Dermis microvascular lymphatic vessel endothelial cell (primary cell): ENCODE measurements at places on chromosomes 7 and 10. TPM values are rescaled to one million over a fixed set of nuclear protein-coding genes. Genes with fewer than 3 reads are reported as not detected.

Gene A1CF
- not detected in 2 replicates for total RNA-seq

Gene LRRN3
- total RNA-seq, result 0.13 TPM in 1 of 2 replicates, not detected in the other

Gene INSYN2A
- total RNA-seq, result not detected in 2 replicates

Gene ACTR3C
- total RNA-seq, result 4.7 and 7.1 TPM in 2 replicates

Gene SPDYE11
- total RNA-seq, result not detected in 2 replicates

DNA sequence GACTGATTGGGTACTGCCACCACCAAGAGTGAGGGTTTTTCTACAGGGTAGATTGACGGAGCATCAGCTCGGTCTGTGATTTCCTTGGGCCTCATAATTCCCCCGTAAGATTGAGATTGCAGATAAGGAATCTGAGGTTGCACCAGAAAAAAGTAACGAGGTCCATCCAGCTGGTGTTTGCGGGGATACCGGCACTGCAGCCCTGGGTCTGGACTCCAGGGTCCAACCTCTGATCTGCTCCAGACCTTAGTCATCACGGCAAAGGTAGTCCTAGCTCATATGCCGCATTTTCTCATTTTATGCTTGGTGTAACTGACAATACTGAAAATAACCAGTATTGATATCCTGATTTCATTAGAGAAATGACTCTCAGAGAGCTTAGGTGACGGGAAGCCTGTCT, 3.9 kb downstream of the CARD11 start:
- no peak for DNase-seq

GRCh38 chr10:124705381-124705740, 38.8 kb downstream of the FAM53B start:
- DNase-seq, result no peak

DNA sequence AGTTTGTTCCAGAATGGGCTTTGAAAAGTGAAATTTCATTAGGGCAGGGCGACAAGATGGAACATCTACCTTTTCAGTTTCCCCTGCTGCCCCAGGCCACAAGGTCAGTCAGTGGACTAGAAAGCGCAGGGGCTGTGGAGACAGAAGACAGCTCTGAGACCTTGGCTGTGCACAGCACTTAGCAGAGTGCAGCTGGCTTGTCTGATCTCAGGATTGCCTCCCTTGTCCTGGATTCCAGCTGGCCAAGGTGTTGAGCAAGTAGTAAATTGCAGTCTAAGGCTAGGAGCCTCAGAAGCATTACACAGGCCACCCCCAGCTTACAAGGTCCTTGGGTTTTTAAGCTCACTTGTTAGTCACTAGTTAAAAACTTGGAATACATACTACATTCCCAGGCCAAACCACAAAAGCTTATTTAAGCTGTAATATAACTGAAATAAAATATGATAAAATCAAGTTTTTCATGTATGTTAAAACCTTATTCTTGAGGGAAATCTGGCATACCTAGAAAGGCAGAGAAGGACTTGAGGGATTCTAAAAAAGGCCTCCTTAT, 67.3 kb upstream of the NPY start:
- DNase-seq, result no peak

GRCh38 chr7:117023325-117023854, 70.1 kb downstream of the ST7 start:
- no peak for DNase-seq

DNA sequence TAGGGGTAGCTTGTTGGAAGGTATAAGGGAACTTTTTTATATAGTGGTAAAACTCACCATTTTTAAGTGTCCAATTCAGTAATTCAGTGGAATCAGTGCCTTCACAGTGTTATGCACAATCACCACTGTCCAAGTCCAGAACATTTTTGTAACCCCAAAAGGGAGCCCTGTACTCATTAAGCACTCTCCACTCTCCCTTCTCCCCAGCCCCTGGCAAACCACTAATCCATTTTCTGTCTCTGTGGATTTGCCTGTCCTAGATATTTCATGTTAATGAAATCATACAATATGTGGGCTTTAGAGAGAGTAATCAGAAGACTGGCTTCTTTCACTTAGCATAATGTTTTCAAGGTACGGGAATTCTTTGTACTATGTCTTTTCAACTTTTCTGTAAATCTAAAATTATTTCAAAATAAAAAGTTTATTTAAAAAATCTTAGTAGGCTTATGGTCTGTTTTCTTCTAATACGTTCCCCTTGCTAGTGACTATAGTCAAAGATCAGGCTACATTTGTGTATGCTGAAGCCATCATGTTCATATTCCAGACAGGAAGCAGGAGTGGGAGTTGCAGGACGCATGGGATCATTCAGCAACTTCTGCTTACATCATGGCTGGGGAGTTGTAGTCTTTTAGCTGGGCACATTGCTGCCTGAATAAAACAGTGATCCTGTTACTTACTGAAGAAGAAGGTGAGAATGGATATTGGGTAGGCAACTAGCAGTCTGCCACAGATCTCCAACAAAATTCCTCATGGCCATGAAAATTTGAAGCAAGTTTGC, 35.4 kb upstream of the TAX1BP1 start:
- DNase-seq, result no peak

DNA sequence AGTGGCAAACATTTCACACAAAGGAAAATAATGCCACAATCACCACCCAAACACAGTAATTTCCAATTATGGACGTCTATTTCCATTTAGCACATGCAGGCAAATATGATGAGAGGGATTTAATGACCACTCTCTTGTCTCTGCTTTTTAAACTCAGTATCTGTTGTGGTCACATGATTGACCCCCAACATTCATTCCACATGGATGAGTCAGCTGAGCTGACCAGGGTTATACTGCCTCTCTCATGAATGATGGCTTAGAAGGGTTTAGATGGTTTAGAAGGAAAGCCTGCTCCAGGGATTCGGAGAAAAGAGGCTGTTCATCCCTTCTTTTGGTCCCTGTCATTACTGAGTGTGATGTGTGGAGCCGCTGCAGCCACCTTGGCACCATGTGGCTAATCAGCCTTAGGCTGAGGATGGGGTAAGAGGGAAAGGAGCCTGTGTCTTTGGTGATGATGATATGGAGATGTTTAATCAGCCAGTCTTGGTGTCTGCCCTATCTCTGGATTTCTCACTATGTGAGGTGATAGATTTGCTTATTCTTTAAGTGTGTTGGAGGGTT, 38.2 kb upstream of the JAKMIP3 start:
- DNase-seq, result no peak

DNA sequence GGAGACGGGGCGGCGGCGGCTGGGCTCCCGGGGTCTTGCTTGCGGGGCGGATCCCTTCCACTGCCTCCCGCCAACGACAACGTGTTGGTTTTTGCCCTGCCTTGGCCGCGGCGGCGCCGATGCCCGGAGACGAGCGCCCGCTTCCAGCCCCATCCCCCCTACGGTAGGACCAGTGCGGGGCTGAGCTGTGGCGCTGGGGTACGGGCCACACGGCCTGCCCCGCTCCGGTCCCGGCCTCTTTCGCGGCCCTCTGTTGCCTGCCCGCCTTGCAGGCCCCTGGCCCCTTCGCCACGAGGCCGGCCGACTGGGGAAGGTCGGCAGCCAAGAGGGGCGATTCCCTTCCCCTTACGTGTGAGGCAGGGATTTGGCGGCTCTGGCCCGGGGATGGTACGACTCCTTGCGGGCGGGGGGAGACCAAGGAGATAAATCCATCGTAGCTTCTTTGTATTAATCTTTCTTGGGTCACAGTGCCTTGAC, 488 bp downstream of the EIF4H start:
- peak; percentile 86 for DNase-seq

DNA sequence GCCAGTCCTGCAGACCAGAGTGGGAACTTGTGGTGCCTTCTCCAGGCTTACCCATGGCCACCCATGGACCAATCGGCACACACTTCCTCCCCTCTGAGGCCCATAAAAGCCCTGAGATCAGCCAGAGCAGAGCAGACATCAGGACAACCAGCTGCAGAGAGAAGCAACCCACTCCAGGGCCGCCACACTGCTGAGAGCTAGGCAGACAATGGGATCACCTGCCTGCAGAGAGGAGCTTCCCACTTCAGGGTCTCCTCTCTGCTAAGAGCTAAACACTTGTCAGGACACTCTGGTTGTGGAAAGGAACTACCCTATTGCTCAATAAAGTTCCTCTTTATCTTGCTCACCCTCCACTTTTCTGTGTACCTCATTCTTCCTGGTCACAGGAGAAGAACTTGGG, 34.0 kb downstream of the C7orf25 start:
- DNase-seq, result no peak

DNA sequence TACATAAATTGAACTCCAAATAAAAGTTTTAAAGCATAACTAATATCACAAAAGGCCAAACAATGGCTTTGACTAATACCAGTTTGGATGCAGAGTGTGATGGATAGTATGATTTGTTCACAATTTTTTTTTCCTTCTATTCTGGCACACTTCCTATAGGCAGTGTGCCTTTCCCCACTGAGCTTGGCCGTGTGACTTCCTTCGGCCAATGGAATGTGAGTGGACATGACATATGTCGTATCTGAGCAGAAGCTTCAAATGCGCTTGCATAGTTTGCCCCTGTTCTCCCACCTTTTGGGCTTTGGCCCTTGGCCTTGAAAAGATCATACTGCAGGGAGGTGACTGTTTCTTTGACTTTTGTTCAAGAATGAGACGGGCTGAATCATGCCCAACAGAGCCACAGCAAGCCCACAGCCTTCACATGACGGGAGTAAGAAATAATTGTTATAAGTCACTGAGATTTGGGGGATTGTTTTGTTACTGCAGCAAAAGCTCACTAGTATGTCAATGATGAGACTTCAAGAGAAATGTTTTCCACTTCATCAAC, 279.9 kb upstream of the NEBL start:
- DNase-seq, result no peak

GRCh38 chr7:147308539-147308938, 1191.9 kb downstream of the CNTNAP2 start:
- no peak for DNase-seq

GRCh38 chr7:24659505-24659904, 86.3 kb downstream of the PALS2 start:
- DNase-seq, result no peak

- DNase-seq, result peak; percentile 57
Observed at GRCh38 chr7:155644971-155645509, 579 bp downstream of the RBM33 start.

DNA sequence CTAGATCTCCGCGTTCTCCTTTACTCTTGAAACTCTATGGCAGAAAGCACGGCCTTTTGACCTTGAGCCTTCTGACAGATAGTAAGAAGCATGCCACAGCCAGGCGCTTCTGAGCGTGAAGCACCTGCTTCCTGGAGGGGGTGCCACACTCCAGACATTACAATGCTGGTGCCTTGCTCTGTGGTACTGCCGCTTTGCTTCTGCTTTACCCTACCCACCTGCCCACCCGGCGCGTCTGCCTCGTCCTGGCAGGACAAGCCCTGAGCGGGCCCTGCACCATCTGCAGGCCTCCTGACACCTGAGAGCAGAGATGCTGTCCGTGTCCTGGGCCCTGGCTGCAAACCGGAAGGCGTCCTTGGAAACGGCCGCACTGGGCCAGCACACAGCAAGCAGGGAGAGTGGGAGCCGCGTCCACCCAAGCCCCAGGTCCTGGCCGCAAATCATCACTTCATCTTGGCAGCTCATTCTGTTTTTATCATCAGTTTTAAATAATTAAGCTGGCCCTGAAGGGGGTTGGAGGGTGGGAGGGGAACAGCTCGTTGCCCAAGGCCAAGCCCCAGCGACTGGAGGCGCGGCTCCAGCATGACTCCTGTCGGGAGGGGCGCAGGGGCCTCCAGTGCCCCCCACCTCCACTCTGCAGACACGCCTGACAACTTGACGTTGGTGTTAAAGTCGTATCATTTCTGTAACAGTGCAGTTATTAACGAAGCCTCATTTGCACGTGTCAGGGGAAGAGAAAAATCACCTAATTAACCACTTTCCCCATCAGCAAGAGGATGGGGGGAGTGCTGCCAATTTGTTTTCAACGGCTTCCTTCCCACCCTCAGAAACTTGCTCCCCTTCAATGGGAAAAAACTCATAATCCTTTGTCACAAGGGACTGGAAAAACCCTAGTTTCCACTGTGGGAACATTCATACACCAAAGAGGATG, 132.2 kb downstream of the MAD1L1 start:
- no peak for DNase-seq

GRCh38 chr10:93369588-93370164, 112.5 kb downstream of the MYOF start:
- DNase-seq, result no peak

GRCh38 chr7:36985866-36986400, 261.6 kb upstream of the AOAH start:
- DNase-seq, result no peak

- DNase-seq, result no peak
Observed at GRCh38 chr10:48399551-48399950, 93.1 kb downstream of the MAPK8 start.

DNA sequence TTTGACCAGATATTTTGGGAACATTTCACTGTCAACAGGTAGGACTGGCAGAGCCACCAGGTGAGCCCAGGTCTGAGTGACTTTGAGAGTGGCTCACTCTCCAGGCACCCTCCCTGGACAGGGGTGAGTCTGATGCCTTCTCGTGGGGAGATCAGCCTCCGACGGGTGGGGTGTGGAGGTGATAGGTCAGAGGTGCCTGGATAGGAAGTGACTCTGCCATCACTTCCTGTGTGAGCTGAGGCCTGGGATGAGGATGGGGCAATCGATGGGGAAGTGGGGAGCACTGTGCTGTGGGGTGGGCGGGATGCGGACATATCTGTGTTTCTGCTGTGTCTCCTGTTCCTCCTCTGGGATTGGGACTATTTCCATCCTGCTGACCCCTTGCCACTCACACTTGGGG, 34.6 kb downstream of the IFT22 start:
- no peak for DNase-seq

DNA sequence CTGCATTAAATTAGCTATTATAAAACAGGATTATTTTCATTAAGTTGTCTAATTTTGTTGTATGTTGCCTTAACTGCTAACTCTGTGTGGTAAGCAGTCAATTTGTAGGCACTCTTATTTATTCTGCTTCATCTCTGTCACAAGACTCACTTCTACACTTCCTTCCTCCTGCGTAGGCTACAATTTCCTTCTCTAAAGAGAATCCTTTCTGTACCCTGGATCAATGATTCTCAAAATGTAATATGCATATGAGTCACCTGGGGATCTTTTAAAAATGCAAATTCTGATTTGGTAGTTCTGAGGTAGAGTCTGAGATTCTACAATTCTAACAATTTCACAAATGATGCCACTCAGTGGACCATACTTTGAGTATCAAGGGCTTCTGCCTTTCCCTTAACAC, 4.4 kb upstream of the UBE2D1 start:
- DNase-seq, result no peak

GRCh38 chr7:94301024-94301586, 93.6 kb upstream of the COL1A2 start:
- no peak for DNase-seq

DNA sequence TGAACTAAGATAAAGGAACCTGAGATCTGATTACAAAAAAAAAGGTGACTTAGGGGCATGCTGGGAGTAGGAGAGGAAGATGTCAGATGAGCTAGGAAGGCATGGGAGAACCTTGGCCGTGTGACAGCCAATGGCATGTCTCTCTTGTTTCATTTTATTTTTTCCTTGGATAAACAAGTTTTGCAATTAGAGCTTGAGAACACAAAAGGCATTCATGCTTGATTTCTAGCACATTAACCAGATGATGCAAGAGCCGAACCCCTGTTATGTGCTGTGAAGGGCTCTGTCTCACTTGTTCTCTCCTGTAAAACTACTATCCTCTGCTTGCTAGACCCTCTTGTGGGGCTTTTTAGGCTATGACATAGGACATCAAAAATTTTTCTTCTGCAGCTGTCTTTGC, 134.3 kb upstream of the ASAH2 start:
- DNase-seq, result no peak

- DNase-seq, result peak; percentile 67
Observed at GRCh38 chr7:111835066-111835465, 272.8 kb upstream of the IMMP2L start.

- no peak for DNase-seq
Observed at GRCh38 chr7:39005461-39005860, 27.8 kb downstream of the POU6F2 start.
